IMR-90 (cell line): ENCODE measurements at places on chromosomes 11 and 22. TPM values are rescaled to one million over a fixed set of nuclear protein-coding genes. Genes with fewer than 3 reads are reported as not detected.

DNA sequence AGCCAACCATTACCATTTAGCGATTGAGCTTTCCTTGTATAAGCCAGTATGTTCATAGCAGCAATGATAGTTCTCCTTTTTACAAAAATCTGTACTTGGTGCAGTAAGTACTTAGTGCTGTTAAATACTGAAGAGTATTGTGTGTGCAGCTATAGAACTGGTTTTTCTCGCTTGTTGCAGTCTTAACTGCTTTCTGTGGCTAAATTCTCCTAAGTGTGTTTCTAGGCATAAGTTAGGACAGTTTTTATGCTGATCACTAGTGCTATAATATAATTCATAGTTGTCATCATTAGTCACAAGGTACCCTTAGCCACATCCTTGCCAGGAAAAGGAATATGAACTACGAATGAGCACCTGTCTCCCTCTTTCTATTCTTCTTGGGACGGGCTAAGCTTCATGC, 107.7 kb downstream of the GRAMD1B start:
- DNase-seq = no peak

GRCh38 chr11:13859892-13860291, 102.6 kb upstream of the SPON1 start:
- DNase-seq = no peak

GRCh38 chr22:27842201-27842600, 40.6 kb upstream of the MN1 start:
- DNase-seq = no peak

- no peak for DNase-seq
These were observed 3.0 kb downstream of the SLC3A2 start for GRCh38 chr11:62883673-62884072.

DNA sequence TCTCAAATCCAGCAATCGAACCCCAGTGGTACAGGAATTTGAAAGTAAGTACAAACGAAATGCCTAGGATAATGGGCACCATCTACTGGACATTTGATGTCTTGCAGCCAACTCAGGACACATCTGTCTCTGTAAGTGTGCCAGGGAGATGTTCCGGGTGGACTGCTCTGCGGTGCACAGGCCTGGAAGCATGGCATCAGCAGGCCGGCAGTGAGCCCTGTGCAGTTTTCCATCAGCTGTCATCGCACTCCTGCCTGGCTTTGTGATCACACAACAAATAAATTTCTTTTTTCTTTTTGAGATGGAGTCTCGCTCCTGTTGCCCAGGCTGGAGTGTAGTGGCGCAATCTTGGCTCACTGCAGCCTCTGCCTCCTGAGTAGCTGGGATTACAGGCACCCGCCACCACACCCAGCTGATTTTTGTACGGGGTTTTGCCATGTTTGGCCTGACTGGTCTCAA, 71.0 kb downstream of the JAM3 start:
- peak; percentile 83 for DNase-seq

Gene CNGA4
- total RNA-seq = under 0.01 TPM in 1 of 2 replicates, not detected in the other

DNA sequence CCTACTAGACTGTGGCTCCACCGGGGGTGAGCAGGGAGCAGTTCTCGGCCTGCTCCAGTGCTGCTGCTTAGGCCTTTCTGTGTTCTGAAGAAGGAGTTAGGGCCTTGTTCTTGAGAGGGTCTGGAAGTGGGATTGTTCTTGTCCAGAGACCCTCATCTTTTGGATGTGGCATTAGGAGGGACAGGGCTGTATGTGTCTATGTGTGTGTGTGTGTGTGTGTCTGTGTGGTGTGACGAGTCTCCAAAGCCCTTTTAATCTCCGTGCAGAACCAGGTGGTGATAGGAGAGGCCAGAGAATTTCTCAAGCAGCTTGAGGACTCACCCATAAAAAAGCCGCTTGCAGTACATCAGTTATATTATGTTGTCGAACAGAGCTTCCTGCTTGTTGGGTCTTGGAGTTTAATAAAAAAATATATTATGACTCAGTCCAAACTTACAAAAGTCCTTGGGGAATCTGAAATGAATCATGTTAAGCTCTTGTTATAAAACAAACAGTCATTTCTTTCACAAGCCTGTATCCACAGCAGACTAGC, 196.5 kb downstream of the TENM4 start:
- DNase-seq = peak; percentile 97

GRCh38 chr11:89361734-89362133, 129.4 kb downstream of the NOX4 start:
- DNase-seq = no peak

Gene GTPBP1
- 12.4 and 21.4 TPM in 2 replicates for total RNA-seq

- DNase-seq = no peak
These were observed 423.7 kb downstream of the BRD1 start for GRCh38 chr22:49404020-49404419.

DNA sequence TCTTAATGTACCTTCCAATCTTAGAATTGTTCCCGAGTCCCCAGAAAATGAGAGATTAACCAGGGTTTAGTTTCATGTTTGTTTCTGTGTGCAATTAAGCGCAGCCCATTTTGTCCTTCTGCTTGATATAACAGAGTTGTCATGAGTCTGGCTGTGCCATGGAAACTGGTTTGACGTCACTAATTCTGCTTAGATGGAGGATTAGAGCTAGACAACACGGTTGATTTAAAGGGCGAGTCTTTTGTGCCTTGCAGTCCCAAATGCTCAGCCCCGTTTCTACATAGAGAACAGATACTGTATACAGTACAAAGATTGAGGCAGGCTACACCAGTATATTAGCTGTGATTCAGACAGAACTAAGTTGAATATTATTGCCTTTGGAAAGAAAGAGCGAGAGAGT, 45.5 kb upstream of the ALKBH3 start:
- DNase-seq = no peak

Gene PTGDR2
- under 0.01 TPM in 2 replicates for total RNA-seq

Gene CASP1
- 24.7 and 31.2 TPM in 2 replicates for total RNA-seq

Gene CCDC116
- total RNA-seq = under 0.01 TPM in 1 of 2 replicates, not detected in the other

Gene NTM
- 17.8 and 19.5 TPM in 2 replicates for total RNA-seq

- DNase-seq = no peak
These were observed 1234.1 kb downstream of the BRD1 start for GRCh38 chr22:48593551-48593950.

- no peak for DNase-seq
These were observed 33.3 kb downstream of the P4HA3 start for GRCh38 chr11:74278103-74278502.

GRCh38 chr11:57649826-57650738, at the start of gene YPEL4:
TSS of gene YPEL4 (minus strand) at chr11:57649912. CDS start at chr11:57647107, 2,805 bp downstream.
- DNase-seq = peak; percentile 83

- DNase-seq = peak; percentile 95
These were observed 14.9 kb downstream of the ADAMTS8 start for GRCh38 chr11:130413405-130414106.

DNA sequence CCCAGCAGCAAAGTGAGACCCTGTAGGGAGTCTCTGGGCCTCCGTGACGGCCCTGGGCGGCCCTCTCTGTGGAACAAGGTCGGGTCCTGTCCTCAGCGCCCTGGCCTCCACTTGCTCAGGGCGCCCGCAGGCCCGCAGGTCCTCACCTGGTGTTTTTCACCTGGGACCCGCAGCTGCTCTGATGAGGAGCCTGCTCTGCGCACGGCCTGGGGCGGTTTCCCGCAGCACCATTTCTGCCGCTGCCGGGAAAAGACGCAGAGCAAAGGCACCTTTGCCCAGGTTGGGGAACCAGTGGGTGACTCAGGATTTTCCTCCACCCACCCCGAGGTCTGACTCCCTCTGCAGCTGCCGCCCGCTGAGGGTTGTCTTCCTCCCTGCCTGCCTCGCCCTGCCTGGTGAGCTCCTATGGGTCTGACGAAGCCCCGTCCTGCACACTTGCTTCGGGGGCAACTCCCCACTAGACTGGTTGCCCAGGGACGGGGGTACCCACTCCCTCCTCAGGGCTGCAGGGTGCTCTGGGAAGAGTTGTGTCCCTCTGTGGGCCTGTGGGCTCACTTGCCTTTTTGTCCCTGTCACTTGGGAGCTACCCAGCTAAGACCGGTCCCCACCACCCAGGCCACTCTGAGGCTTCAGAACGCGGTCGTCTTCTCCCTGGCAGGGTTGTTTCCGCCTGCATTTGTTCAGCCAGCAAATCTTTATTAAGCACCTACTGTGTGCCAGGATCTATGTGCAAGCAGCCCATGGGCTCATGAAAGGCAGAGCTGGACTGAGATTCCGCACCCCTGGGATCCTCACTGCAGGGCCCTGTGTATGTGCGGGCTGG, 89.5 kb downstream of the KCNQ1 start:
- DNase-seq = no peak

DNA sequence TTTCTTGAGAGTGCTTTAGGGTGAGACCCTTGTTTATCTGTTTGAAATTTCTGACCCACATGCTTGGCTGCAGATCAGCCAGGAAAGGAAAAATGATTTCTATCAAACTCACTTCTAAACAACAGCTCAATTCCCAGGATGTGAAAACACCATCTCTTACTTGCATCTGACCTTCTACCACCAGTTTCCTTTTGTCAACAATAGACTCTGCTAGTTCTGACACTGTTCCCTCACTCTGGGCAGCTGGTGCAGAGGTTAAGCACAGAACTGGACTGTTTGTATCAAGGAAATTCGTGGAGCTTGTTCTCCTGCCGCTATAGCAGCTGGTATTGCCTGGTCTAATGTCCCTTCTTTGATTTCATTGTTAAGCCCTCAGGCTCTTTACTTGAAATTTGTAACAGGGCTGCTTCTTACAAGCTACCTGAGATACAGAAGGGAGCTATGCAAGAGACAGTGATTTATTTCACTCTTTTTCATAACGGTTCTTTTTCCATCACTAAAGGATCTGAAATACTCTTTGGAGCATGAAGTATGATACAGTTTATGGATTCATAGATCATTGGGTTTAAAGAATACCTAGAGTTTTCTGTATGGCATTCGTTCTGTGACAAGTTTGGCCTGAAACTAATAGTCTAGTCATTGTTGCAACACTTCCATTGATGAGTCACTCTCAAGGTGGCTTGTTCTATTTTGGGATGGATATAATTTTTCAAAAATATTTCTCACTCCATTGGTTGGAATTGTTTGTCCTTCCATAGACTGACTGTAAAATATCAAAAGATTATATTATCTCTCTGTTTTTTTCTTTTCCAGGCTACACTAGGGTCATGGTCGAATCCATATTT, 178.2 kb upstream of the ZC3H12C start:
- peak; percentile 20 for DNase-seq

Gene OR52N4
- not detected in 2 replicates for total RNA-seq

GRCh38 chr11:22792497-22792896, 37.1 kb downstream of the SVIP start:
- peak; percentile 86 for DNase-seq
